ENCODE measurements at places on chromosomes 5 and 9.

DNA sequence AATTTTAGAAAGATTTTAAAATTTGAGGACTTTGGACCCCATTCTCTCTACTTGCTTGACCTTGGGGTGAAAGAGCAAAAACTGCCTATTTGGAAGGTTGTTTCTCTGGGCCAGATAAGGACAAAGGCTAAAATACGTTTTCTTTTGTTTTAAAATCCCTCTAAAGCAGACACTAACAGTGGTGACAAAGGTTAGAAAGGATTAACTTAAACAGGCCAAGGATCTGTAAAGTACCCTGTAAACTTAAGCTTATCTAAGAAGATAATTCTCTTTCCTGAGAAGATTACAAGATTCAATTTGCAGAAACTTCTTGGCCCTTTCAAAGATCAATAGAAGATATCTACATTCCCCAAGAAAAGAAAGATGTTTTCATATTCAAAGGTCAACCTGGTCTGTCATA, 12.1 kb downstream of the TRPM6 start:
- DNase-seq: no peak

GRCh38 chr5:14665101-14665822, 744 bp downstream of the OTULIN start:
- no peak for DNase-seq

DNA sequence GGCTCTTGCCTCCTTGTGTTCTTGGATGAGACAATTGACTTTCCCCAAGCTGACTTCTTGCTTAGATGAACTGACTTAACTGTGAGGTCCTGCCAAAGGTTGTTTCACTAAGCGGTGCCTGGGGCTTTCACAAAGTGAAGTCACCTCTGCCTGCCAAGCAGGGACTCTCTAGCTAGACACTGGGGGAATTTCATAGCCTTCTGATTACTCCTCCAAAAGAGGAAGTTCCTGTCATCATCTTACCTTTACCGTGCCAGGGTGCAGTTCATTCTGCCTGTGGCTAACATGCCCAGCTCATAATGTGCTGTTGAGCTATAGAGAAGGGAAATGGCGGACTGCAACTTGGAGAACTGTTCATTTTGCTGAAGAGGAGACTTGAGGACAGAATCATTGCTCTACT, 472.0 kb upstream of the WWC1 start:
- DNase-seq: no peak

- DNase-seq: no peak
Observed at GRCh38 chr5:55037046-55037771, 13.2 kb downstream of the GZMK start.

DNA sequence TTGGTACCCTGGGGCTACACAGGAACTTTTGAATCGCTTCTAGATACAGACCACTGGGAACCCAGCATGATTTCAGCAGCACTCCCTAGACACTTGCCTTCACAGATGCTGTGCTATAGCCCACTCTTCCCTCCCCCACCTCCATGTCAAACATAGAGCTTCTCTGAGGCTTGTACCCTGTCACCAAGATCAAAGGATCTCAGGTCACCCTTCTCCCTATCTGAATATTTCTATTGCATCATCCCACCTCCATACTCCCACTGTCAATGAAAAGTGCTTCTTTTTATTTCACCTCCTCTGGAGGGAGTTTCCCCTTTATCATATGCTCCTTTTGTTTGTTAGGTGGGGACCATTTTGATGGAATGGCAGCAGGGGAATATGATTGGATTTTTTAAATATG, 29.2 kb upstream of the PHF24 start:
- DNase-seq: no peak

DNA sequence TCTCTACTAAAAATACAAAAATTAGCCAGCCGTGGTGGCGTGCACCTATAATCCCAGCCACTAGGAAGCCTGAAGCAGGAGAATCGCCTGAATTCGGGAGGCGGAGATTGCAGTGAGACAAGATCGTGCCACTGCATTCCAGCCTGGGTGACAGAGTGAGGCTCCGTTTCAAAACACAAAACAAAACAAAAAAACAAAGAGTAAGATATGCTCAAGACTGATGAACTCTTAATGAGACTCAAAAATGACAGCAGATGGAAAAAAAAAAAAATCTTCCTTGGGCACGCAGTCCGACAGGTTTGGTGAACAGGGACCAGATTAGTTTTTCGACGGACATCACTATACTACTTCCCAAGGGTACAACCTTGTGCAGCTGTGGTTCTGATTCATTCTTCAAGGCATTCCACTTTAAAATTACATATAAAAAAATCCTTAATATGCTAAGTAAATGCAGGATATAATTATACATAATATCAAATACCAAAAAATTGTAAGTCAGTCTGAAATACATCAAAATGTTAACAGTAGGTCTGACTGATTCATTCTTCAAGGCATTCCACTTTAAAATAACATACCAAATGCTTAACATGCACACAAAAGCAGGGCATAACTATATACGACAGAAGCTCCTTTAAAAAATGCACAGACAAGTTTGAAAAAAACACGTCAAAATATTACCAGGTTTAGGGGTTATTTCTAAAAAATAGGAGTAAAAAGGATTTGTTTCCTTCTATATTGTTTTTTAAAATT, 12.3 kb downstream of the PSIP1 start:
- no peak for DNase-seq

DNA sequence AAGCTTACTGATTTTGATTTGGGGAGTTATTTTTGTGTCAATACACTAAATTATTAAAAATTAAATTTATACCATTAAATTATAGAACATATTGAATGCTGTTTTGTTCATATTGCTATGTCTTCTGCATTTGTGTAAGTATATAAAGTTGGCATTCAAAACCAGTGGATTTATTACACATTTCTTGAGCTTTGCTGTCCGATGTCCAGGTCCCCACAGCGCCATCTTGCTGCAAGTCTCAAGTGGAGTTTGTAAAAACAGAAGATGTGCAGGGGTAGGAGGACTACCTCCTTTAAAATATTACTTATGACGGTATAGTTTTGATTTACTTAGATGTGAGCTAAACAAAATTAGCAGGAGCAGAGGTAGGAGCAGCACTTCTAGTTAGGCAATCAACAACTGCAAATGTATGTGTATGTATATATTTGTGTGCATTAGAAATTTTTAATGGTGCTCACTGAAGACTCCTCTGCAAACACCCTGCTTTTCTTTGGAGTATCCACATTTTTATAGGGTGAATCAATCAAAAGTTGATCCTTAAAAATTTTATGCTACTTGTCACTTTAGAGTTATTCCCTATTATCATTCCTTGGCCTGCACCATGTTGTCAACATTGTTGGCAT, 37.4 kb downstream of the CPEB4 start:
- DNase-seq: no peak

DNA sequence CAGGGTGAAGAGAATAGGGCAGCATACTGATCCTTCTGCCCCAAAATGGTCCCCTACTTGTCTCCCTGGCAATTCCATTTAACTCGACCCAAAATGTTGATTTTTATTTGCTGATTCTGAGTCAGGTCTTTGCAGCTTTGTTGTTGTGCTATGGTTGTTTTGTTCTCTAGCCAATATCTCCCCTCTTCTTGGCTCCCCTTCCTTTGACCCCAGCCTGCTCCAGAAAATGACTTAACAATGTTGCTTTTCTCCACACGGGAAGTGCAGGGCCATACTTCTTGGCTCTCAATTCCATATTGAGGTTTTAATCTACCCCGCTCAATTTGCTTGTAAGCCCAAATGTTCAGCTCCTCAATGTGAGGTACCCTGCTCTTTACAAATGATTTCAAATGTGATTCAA, 330.0 kb downstream of the RASEF start:
- DNase-seq: no peak

- no peak for DNase-seq
Observed at GRCh38 chr5:178225174-178225573, 7.4 kb downstream of the PHYKPL start.

- no peak for DNase-seq
Observed at GRCh38 chr9:134606951-134607731, 34.5 kb upstream of the COL5A1 start.

- no peak for DNase-seq
Observed at GRCh38 chr5:123217173-123217572, 128.1 kb downstream of the PRDM6 start.

DNA sequence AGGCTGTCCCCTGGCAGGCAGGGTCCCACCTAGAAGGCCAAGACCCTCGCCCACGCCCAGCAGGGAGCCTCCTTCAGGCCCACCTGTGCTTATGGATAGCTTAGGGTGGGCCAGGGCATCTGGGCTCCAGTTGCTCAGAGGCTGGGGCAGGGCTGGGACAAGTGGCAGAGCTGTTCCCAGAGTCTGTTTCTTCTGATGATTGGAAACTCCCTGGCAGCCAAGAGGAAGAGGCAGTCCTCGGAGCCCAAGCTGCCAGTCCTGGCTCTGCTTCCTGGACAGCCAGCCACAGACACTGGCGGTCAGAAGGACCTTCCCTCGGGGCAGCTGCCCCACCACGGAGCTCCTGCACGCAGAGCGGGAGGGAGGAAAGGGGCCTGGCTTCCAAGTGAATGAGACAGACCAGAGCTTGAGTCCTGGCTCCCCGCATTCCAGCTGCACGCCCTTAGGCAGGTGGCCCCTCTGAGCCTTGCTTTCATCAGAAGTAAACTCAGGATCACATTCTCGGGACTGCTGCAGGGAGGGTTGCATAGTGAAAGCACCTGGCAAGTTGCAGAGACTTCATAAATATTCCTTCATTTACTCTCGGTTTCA, 37.9 kb upstream of the GABRP start:
- no peak for DNase-seq

- DNase-seq: peak; percentile 43
Observed at GRCh38 chr9:107176436-107177151, 106.5 kb upstream of the RAD23B start.

GRCh38 chr5:170302653-170303501, 5.3 kb upstream of the LCP2 start:
- no peak for DNase-seq

- DNase-seq: no peak
Observed at GRCh38 chr5:161539016-161539415, 7.5 kb downstream of the GABRB2 start.

DNA sequence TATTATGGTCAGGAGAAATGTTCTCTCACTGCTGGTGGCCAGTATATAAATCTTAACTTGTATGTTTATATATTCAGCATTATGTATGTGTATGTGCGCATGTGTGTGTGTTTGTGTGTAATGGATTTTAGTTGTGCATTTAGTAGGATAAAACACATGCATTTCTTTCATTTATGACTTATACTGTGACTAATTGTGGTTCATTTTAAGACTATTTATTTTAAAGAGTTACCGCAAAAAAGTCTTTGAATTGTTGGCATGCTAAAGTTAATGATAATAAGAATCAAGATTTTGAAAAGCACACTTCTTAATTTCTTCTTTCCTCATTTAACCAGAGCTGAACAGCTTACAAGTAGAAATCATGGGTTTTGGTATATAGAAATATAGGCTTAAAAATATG, 60.9 kb downstream of the RAI14 start:
- DNase-seq: no peak

- no peak for DNase-seq
Observed at GRCh38 chr5:174364676-174365075, 319.2 kb downstream of the NSG2 start.

- DNase-seq: no peak
Observed at GRCh38 chr9:125968714-125969374, 221.7 kb downstream of the PBX3 start.

Measured in NCI-H1436 treated with DMSO at 0.1 percent for 48 hours (cell line).